Left lung (tissue), 14 donors: ENCODE measurements at places on chromosomes 5 and 9. TPM values are rescaled to one million over a fixed set of nuclear protein-coding genes. Genes with fewer than 3 reads are reported as not detected.
A peak's percentile ranks its signal among the peaks of the same experiment; 100 is the strongest.

GRCh38 chr5:41637424-41637823, 127.0 kb upstream of the PLCXD3 start:
- DNase-seq: peak; percentile 28

- peak; percentile 41 for DNase-seq
These were observed 46.6 kb upstream of the TNC start for GRCh38 chr9:115164511-115164974.

- DNase-seq: no peak
These were observed 4.4 kb downstream of the GDNF start for GRCh38 chr5:37835380-37835973.

GRCh38 chr5:74042959-74043358, 417.0 kb downstream of the ARHGEF28 start:
- DNase-seq: no peak

DNA sequence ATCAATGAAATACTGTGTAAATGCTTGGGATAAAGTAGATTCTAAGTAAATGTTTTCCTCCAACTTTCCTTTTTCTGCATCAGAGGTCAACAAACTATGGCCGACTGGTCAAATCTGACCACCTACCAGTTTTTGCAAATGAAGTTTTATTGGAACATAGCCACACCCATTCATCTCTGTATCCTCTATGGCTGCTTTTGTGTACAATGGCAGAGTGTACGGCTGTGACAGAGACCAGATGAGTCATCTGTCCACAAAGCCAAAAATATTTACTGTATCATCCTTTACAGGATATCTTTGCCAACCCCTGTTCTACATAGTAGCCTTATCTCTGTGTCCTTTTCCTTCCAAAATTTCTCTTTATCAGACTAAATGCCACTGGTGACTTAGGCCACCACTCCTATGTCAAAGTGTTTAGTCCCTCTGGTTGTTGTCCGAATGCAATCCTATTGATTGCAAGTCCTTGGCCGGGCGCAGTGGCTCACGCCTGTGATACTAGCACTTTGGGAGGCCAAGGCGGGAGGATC, 218.4 kb upstream of the KLF4 start:
- DNase-seq: no peak

GRCh38 chr5:163574472-163575440, 69.3 kb downstream of the MAT2B start:
- DNase-seq: no peak

DNA sequence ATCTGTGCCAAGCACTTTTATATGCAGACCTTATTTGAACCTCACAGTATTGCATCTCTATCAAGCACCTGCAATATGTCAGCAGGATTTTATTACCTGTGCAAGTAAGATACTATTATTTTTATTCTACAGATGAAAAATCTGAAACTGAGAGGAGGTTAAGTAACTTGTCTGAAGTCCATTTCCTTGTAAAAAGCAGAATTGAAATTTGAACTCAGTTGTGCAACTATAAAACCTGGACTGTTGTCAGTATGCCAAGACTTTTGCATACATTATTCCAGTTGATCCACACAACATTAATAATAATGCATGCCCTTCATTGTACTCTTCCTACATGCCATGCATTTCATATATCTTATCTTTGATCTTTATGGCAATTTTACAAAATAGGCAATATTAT, 82.2 kb upstream of the BRINP1 start:
- DNase-seq: no peak

DNA sequence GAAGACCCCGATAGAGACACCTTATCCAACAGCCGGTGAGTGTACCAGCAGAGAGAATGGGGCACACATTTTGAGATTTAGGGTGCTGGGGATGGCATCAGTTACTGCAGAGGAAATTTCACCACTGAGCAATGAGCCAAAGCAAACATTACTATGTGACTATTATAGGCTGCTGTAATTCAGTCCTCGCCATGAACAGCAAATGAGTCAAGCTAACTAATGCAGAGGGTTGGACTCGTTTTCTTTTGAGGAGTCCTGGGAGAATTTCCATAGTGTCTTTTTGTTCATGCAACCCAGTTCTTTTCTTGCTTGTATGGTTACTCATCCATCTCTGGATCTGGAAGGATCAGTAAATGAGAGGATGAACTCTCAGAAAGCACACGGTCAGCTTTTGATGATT, 323.8 kb downstream of the PSAT1 start:
- DNase-seq: no peak

DNA sequence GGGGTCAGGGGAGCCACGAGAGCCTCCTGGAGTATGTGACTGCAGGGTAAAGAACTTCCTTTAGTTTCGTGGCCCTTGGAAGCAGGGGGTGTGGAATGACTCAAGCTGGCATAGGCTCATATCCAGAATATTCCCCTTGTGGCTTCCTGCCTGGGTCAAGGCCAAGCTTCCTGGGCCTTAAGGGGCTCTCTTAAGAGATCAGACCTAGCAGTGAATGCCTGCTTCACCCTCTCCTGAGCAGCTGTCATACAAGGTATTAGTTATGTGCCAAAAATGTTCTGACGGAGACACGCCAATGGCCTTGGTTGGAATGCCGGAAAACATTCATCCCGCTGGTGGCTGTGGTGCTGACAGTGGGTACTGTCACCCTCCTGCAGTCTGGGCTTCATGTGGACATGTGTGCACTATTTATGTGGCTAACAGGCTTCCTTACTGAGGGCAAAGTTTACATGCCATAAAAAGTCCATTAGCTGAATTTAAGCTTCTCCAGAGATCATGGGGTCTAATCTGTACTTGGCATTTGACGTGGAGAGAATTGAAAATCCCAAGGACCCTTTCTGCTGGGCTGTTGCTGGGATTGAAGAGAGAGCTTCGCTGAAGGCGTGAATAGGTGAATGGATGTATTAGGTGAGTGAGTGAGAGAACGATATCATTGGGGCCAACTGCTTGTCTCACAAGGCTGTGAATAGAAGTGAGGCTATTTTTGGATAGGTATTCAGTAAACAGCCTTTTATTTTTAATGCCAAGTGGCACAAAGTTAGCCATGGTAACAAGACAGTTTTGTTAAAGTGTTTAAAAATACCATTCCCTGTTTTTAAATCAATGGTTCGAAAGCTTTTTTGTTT, 156.8 kb downstream of the MACROH2A1 start:
- no peak for DNase-seq

GRCh38 chr5:134099288-134099872, 15.1 kb upstream of the TCF7 start:
- no peak for DNase-seq

- DNase-seq: no peak
These were observed 108.5 kb downstream of the UBAP2 start for GRCh38 chr9:33939924-33940874.

- peak; percentile 83 for DNase-seq
These were observed 24.7 kb downstream of the WWC1 start for GRCh38 chr5:168316139-168316578.

Gene ADAMTS12
- polyA plus RNA-seq: 59.1 TPM

Gene PCDHGA5
- 3.5 TPM for polyA plus RNA-seq

Gene ACTL7A
- not detected for polyA plus RNA-seq

Gene TLE1
- polyA plus RNA-seq: 44.3 TPM

Gene SYK
- 16.5 TPM for polyA plus RNA-seq

Gene PCDHA1
- polyA plus RNA-seq: 0.14 TPM

Gene ZFP2
- polyA plus RNA-seq: 6.8 TPM

Gene EPB41L4B
- 16.7 TPM for polyA plus RNA-seq
